ENCODE measurements at places on chromosomes 11 and 22. TPM values are rescaled to one million over a fixed set of nuclear protein-coding genes. Genes with fewer than 3 reads are reported as not detected.

DNA sequence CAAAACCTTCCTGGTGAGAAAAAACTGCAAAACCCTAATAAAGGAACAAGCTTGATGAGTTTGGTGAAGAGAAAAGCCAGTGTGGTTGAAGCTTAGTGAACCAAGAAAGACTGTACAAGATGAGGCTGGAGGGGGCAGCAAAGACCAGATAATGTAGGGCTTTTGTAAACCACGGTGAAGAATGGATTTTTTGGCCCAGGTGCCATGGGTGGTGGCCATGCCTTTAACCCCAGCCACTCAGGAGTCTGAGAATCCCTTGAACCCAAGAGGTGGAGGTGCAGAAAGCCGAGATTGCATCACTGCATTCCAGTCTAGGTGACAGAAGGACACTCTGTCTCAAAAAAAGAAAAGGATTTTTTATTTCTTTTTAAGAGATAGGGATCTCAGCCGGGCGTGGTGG lies 5.0 kb upstream of the ZDHHC5 start:
- no peak for DNase-seq

DNA sequence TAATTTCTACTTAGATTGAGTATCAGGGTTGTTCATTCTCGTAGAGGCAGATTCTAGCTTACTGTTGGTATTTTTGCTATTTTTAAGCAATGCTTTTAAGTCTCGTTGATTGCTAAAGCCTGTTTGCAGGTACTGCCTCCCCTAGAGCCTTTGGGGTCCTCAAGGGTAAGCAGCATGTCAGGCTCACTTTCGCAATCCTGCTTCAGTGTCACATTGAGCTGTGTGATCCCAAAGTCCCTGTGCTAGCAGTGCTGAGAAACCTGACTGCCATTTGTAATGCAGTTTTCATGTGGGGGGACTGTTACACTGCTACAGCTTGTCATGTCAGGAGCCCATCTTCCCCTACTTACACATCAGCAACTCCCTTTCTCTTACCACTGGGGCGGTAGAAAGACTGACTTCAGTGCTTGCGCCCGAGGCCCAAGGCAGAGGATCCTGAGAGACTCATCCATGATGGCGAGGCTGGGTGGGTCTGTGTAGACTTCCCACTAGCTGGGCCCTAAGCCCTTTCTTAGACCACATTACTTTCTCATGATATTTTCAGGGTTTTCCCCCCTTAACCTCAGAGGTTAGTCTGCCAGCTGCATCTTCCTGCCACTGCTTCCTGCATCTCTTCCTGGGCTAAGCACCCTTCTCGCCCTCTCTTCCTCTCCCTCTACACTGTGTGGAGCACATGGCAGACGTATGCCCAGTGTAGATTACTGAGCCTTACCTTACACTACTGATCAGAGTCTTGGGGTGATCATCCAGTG lies 40.8 kb upstream of the ST14 start:
- no peak for DNase-seq

DNA sequence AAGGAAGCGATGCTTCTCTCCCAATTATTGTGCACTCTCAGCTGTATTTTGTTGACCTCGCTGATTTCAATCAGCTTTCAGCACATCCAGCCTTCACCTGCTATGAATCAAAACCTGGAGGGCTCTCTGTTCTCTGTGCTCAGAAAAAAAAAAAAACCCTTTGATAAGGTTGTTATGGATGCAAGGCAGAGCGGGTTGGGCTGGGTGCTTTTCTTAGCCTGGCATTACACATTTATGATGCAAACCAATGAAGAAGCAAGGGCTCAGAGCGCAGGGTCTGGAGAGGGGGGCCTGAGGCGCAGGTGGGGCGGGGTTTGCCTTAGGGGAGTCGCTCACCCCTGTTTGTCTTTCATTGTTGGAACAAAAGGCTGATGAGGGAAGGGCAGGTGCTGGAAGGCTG lies 86.0 kb upstream of the CADM1 start:
- DNase-seq = no peak

DNA sequence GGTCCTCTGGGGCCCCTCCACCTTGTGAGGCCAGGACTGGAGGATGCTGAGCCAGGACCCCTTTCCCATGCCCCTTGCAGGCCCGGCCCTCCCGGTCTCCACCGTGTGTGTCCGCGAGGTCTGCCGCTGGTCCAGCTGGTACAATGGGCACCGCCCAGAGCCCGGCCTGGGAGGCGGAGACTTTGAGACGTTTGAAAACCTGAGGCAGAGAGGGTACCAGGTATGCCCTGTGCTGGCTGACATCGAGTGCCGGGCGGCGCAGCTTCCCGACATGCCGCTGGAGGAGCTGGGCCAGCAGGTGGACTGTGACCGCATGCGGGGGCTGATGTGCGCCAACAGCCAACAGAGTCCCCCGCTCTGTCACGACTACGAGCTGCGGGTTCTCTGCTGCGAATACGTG lies 17.9 kb downstream of the MUC5B start:
- no peak for DNase-seq

GRCh38 chr11:64609436-64610047 lies 18.5 kb downstream of the SLC22A12 start:
- DNase-seq = no peak

DNA sequence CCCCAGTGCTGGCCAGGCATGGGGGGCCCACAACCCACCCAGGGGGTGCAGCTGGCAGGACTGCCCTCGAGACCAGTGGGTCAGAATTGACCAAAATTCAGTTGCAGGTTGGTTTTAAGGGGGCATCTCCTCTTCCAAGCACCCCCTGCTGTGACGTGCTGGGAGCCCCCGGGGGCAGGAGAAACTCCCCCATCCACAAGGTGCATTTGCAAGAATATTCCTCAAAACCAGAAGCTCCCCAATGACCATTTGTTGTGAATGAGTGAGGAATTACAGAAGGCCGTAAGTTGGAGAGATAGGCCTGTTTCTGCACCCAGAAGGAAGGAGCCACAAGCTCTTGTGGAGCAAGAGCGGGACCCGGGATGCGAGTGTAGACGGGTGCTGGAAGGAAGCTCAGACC lies 414.5 kb downstream of the BRD1 start:
- no peak for DNase-seq

DNA sequence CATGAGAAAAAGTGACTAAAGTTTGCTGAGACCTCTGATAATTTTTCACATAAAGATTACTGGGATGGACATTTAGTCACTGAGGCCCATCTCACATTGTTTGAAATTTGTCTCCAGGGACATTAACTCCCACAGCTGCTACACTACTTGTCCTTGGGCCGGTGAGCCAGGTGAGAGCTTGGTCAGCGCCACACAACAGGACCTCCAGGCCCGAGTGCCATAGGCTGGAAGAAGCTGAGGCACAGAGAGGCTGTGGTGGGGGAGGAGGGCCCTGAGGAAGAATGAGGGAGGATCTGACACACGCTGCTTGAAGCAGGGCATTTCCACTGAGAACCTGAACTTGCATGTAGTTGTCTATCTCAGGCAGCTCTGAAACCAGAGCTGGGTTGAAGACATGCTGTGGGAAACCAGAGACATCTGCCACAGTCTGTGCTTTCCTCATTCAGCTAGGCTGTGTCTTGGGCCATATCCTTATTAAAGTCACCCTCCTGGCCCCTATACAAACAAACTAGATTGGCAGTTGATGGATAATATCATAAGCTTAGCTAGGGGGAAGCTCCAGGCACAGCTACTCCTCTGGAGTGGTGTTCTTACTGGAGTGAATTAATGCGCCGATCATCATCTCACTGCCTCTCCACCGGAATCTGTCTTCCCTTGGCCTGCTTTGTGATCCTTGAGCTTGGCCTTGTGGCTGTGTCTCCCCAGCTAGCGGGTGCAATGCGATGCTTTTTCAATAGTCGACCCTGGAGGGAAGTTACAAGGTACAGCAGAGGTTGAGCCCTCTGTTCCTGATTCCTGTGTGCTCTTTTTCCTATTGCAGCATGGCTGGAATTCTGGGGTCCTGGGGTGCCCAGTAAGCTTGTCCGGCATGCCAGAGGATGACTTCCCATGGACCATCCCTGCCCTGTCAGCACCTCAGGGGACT lies 225.3 kb upstream of the B3GAT1 start:
- DNase-seq = no peak

DNA sequence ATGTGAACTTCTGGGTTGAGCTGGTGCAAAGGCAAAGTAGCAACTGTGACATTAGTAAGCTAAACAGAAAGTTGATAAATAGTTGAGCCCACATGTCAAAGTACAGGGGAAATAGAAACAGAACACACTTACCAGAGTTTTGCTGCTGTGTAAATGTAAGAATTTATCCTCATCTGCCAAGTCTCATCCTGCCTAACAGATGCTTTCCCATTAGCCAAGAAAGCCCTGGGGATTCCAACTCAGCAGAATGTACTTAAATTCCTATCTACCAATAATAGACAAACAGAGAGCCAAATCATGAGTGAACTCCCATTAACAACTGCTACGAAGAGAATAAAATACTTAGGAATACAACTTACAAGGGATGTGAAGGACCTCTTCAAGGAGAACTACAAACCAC lies 7.3 kb upstream of the OR51A2 start:
- DNase-seq = no peak

DNA sequence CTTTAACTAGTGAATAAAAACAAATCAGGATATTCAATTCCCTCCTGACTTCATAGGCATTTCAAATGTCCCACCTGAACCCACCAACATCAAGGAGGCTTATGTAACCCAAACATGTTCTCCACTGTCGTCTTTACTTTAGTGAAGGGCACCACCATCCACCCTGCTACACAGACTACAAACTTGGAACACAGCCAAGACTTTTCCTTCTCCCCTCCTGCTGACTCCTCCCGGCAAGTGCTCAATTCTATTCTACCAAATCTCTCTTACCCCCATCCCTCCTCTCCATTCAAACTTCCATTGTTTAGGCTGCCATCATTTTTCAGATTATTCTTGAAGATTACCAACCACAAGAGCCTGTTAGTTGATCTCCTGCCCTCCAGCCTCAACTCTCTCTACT lies 24.3 kb downstream of the SAAL1 start:
- no peak for DNase-seq

DNA sequence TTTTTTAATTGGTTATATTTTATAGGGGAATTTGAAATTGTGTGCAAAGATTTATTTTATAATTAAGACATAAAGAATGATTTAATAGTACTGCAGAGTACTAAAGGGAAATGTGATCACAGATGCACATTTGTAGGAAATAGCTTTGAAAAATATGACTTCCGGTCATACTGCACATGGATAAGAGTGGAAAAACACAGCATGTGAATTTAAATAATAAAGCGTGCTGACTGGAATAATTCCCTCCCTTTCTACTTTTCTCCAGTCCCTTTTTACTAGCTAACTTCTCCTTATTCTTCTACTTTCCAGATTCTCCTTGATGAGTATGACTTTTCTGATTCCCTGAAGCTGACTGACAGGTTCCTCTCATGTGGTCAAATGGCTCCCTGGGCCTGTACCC lies 238.4 kb upstream of the CTSC start:
- DNase-seq = no peak

DNA sequence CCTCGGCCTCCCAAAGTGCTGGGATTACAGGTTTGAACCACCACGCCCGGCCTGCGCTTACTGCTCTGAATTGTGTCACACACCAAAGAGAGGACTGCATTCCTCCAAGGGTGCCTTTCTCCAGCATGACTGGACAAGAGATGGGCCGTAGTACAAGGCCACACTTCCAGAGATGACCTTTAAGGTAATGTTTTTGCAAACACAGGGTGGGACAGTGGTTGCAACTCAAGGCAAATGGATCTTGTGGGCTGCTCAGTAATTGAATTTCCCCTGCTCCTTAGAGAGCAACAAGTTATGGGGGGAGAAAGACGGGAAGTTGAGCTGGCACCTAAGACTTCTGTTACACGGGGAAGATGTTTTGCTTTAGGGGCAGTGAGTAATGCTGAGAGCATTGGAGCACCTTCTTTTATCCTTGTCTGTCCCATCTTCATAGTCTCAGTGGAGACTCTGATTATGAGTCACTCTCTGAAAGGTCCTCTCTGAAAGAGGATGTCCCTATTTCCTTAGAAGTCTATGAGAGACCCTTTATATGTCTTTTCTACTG lies 66.3 kb downstream of the C11orf91 start:
- DNase-seq = no peak

DNA sequence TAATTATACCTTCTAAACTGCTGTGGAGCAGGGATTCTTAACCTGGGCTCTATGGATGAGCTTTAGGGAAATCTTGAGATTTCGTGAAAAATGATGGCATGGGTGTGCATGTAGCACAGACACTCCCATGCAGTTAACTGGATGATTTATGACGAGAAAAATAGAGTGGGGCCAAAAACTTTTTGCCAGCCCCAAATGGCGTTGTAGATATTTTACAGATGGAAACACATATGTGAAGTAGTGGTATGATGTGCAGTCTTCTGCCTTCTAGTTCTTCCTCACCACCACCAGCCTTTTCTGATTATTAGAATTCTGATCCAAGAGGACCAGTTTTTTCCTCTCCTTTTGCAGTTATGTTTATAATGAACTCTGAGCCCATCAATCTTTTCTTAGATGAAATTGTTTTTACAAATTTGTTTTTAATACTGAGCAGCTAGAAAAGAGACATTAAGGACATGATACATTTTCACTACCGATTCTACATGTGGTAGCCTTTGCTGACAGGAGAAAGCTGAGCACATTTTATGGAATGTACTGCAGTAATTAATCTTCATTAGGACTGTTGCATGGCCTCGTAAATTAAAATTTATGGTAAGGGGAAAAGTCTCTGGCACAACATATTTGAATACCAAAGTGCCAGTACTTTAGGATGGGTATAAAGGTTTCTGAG lies 261.4 kb downstream of the DDX10 start:
- DNase-seq = no peak

DNA sequence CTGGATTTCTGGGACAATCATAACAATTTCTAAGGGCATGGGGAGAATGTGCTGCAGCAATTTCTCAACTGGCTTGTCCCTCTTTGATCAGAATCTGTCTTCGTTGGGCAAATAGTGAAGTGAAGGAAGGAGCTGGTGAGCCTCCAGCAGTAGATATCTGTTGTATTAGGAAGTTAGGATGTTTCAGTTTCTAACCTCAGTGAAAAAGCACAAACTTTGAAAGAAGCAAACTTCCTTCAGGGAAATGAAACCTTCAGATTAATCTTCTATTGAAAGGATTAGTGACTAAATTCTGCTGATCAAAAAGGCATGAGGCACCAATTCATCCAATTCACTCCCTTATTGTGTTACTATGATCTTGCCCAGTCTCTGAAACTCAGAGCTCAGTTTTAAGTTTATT lies 24.3 kb downstream of the LMO2 start:
- DNase-seq = no peak

DNA sequence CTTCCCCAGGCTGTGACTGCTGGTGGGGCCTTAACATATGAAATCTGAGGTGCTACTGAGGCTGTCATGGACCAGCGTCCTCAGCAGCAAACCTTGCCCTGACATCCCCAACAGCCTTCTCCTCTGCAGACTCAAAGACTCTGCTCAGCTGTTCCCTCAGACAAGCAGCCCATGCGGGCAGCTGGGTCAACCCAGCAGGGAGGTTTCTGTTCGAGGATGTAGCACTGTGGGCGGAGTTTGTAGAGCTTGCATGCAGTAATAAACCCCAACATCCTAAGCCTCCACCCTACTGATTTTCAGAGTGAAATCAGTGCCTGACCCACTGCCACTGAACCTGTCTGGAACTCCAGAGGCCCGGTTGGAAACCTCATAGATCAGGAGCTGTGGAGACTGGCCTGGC lies 88.8 kb upstream of the XKR3 start:
- DNase-seq = peak; percentile 16

Gene PGA5
- not detected for total RNA-seq

Gene PRG3
- total RNA-seq = not detected

Gene KREMEN1
- total RNA-seq = 37.5 TPM

Gene STT3A
- total RNA-seq = 104 TPM
